AG04449 (cell line): ENCODE measurements at places on chromosomes 6 and 20.

GRCh38 chr20:37984018-37984785, 49.1 kb downstream of the TTI1 start:
- DNase-seq: no peak

- DNase-seq: no peak
These were observed 9.1 kb upstream of the SERPINB6 start for GRCh38 chr6:2980465-2980855.

DNA sequence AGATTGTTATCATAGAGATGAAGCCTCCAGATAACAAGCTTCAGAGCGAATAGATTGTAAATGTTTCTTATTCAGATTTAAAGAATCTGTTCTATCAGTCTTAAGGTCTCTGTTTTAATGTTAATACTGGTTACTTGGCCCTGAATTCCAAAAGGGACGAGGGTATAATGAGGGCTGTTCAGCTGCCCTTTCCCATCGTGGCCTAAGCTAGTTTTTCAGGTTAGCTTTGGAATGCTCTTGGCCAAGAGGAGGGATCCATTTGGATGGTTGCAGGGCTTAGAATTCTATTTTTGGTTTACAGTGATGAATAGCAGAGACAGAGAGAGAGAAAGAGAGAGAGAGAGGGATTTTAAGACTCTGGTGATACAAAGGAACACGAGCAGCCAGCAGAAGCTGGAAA, 62.8 kb upstream of the UFL1 start:
- no peak for DNase-seq

DNA sequence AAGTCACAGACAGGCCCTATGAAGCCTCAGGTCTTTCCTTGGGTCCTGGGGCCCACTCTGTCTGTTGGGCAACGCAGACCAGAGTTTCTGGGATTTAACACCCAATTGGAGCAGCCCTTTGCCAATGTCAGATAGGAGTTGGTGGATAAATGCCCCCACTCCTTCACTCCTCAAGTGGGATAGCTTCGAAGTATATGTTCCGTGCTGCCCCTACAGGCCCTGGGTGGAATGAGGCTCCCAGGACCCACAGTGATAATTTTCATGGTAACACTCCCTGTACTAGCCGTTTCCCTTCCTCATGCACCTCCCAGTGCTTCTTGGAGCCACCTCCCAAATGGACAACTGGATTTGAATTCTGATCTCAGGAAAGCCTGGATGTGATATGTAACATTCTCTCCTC, 145.4 kb downstream of the FOXA2 start:
- no peak for DNase-seq

DNA sequence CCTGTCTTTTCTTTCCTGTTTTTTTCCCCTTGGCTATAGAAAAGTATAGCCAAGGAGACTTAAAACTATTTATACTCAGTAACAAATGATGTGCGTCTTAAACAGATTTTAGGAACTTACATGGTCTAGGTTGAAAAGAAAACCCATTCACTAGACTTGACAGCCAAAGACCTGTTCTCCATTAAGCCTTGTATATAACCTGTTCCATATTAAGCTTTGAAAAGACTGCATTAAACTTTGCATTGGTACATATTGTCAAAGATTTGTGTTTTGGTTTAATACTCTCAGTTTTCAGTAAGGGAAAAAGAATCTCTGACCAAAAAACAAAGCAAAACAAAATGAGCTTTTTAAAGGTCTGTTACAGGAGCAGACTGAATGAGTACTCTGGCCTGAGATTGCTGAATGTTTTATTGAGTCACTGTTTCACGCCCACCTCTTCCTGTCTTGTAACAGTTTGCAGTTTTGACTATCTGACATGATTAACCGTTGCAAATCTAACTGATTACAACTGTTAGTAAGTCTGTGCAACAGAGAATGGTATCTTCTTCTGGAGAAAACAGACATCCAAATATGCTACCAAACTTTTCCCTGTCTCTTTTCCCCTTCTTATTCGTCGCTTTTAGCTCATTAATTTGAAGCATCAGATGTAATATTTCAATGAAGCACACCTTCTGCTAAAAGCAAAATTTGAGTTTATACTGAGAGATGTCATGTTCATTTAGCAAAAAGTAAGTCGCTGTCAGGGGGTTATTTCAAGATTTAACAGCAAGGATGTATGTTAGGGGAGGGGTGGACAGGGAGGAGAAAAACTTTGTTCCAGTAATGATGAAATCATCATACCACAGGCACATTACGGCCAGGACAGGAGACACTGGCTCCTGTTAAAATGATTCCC, 59.1 kb upstream of the SUPT3H start:
- no peak for DNase-seq

- DNase-seq: no peak
These were observed 18.2 kb upstream of the MYB start for GRCh38 chr6:135162678-135163439.
